ENCODE measurements at places on chromosomes 16 and 17. TPM values are rescaled to one million over a fixed set of nuclear protein-coding genes. Genes with fewer than 3 reads are reported as not detected.

DNASE1L2 gene
- 1.1 TPM for total RNA-seq

ALKBH5 gene
- 73.4 TPM for total RNA-seq

GRAP gene
- total RNA-seq: 0.34 TPM

TBC1D28 gene
- not detected for total RNA-seq

OTOP2 gene
- total RNA-seq: not detected

PGAP3 gene
- 20.2 TPM for total RNA-seq

TNFRSF13B gene
- not detected for total RNA-seq

EVPL gene
- total RNA-seq: 0.16 TPM

PITPNM3 gene
- 0.26 TPM for total RNA-seq

PTGES3L gene
- not detected for total RNA-seq

SHISA9 gene
- total RNA-seq: not detected

GCGR gene
- total RNA-seq: not detected

MIEF2 gene
- 18.1 TPM for total RNA-seq

TIMM22 gene
- 11.8 TPM for total RNA-seq

USP43 gene
- total RNA-seq: 0.09 TPM

SLC35G6 gene
- total RNA-seq: not detected

VAMP2 gene
- total RNA-seq: 3.2 TPM

PDE6G gene
- not detected for total RNA-seq

TP53TG3F gene
- not detected for total RNA-seq

FAM20A gene
- total RNA-seq: 11.2 TPM

KRTAP9-8 gene
- not detected for total RNA-seq

HAP1 gene
- total RNA-seq: 0.26 TPM

GGNBP2 gene
- total RNA-seq: 76.1 TPM

ZNF263 gene
- 30.6 TPM for total RNA-seq
